Activated B cell treated with CpG ODN at 0.5 μM for 24 hours (primary cell): ENCODE measurements at places on chromosomes 5 and 9. TPM values are rescaled to one million over a fixed set of nuclear protein-coding genes. Genes with fewer than 3 reads are reported as not detected.

The DELE1 gene
- 95.0 and 114 TPM in 2 replicates for total RNA-seq

The ALDH7A1 gene
- 0.95 and 1.8 TPM in 2 replicates for total RNA-seq

The TLX3 gene
- not detected in 2 replicates for total RNA-seq

The SPINK13 gene
- total RNA-seq: not detected in 2 replicates

The MYOZ3 gene
- 0.18 TPM in 1 of 2 replicates, not detected in the other for total RNA-seq

The MACROH2A1 gene
- 115 and 125 TPM in 2 replicates for total RNA-seq

The PHF24 gene
- total RNA-seq: 0.13 TPM in 1 of 2 replicates, not detected in the other

The CBY3 gene
- total RNA-seq: not detected in 2 replicates

GRCh38 chr5:41435276-41435675, 75.1 kb downstream of the PLCXD3 start:
- H3K27ac ChIP-seq: no peak overlapping the region
- H3K4me1 ChIP-seq: no peaks in the 10 kb centered on the region
- no peak for DNase-seq
- no peak overlapping the region for H3K4me3 ChIP-seq

GRCh38 chr5:31048282-31049270, 144.9 kb upstream of the CDH6 start:
- no peak for DNase-seq
- H3K27me3 ChIP-seq: no peaks in the 10 kb centered on the region
- no peak overlapping the region for H3K4me3 ChIP-seq
- H3K4me1 ChIP-seq: no peaks in the 10 kb centered on the region
- no peak overlapping the region for H3K27ac ChIP-seq

- DNase-seq: no peak
- peak overlapping the region; percentile 33 for H3K27ac ChIP-seq
- peak overlapping the region; percentile 50 for H3K4me3 ChIP-seq
- no peaks in the 10 kb centered on the region for H3K27me3 ChIP-seq
- H3K4me1 ChIP-seq: peaks cover 72% of the 10 kb centered on the region
- H3K36me3 ChIP-seq: no peaks in the 10 kb centered on the region
These were observed 576.2 kb upstream of the CLINT1 start for GRCh38 chr5:158435161-158435616.

- no peaks in the 10 kb centered on the region for H3K27me3 ChIP-seq
- no peak for DNase-seq
- H3K4me3 ChIP-seq: no peak overlapping the region
These were observed 116.5 kb downstream of the GDNF start for GRCh38 chr5:37723162-37723961.

GRCh38 chr5:74393943-74394342, 246.6 kb downstream of the ENC1 start:
- H3K27ac ChIP-seq: no peak overlapping the region
- no peaks in the 10 kb centered on the region for H3K4me1 ChIP-seq
- no peaks in the 10 kb centered on the region for H3K27me3 ChIP-seq
- no peaks in the 10 kb centered on the region for H3K36me3 ChIP-seq

DNA sequence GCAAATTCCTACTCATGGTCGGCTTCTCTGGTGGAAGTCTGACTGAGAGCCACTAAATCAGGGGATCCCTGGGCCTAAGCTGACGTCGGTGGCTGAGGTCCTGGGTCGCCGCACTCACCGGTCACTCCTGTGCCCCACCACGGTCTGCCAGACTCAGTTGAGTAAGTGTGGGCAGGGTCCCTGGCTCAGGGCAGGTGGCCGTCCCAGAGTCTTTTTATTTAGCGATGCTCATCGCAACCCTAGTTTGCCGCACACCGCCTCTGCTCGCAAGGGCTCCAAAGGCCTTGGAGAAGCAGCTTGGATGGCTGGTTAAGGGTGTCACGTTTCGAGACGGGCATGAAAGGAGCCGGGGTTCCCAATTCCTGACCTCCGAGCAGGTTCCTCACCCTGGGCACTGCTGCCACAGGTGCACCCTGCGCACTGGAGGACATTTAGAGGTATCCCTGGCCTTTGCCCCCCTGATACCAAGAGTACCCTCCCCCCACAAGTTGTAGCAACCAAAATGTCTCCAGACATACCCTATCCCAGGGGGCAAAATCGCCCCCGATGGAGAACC, 59.9 kb downstream of the NSUN2 start:
- H3K4me3 ChIP-seq: no peak overlapping the region
- peaks cover 9% of the 10 kb centered on the region for H3K27me3 ChIP-seq
- no peak for DNase-seq
- no peaks in the 10 kb centered on the region for H3K4me1 ChIP-seq

- H3K4me1 ChIP-seq: peaks cover 48% of the 10 kb centered on the region
- peak overlapping the region; percentile 85 for H3K4me3 ChIP-seq
- peak; percentile 40 for DNase-seq
These were observed 644 bp downstream of the BRD3 start for GRCh38 chr9:134066913-134067851.

DNA sequence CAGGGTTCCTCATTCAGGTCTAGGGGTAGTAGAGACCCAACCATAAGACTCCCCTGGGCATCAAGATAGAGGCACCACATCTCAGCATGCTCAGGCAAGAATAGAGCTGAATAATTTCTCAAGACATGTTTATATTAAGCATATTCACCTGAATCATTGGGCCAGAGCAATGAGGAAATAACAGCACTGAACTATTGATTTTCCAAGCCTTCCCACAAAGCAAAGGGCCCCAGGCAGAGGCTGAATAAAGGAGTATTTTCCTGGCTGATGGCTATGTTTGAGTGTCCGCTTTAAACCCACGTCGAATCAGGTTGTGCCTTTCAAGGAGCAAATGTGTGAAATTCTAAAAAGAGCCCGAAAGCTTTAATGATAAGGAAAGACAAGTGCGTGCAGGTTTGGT, 129.2 kb downstream of the HSD17B3 start:
- no peak for DNase-seq
- H3K4me3 ChIP-seq: no peak overlapping the region
- no peaks in the 10 kb centered on the region for H3K4me1 ChIP-seq
- H3K36me3 ChIP-seq: no peaks in the 10 kb centered on the region
- H3K27ac ChIP-seq: no peak overlapping the region

DNA sequence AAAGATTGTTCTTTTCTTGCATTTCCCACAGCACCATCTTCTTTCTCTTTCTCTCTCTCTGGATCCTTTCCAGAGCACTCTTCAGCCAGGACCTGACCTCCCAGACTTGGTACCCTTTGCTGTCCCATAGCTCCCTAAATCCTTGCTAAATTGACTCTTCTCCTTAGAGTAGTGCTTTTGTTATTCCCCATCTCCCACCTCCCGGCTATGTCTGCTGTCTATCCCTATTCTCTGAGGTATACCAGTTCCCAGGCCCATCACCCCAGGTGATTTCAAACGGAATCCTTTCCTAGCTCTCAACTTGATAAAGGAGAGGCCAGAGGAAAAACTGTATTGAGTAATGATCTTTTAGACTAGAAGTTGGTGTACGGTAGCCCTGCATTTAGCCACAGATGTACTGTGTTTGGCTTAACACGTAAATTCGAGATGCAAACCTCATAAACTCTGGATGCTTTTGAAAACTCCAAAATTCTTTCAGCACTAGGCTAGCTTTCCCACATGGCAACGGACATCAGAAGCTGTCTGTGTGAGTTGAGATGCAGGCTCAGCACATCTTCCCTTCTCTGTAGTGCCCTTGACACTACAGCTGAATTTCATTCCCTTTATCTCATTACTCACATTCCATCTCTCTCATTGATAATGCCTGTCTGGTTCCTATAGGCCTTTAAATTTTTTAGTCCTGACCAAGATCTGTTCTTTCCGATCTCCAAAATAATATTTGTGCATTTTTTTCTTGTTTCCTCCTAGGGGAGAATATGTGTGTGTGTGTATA, 320.8 kb upstream of the ITGA1 start:
- no peak for DNase-seq
- H3K27ac ChIP-seq: no peak overlapping the region
- no peaks in the 10 kb centered on the region for H3K4me1 ChIP-seq
- no peaks in the 10 kb centered on the region for H3K36me3 ChIP-seq
- no peaks in the 10 kb centered on the region for H3K27me3 ChIP-seq
- no peak overlapping the region for H3K4me3 ChIP-seq

DNA sequence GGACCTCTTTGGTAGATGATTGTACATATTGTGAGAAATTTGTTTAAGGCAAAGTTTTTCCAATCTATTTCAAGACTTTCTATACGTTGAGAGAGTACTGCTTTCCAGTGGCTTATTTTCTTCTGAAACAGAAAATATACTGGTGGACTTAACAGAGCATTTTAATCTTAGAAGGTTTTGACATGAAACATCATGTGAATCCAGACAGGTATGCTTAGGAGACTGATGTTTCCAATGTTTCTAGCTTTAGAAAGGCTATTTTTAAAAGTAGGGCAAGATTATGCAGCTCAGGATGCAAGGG, 71.0 kb downstream of the PIK3R1 start:
- H3K27me3 ChIP-seq: no peaks in the 10 kb centered on the region
- H3K4me1 ChIP-seq: peaks cover 41% of the 10 kb centered on the region
- DNase-seq: no peak
- peaks cover 39% of the 10 kb centered on the region for H3K36me3 ChIP-seq
- H3K27ac ChIP-seq: no peak overlapping the region
- H3K4me3 ChIP-seq: no peak overlapping the region

GRCh38 chr9:36319183-36319582, 60.9 kb upstream of the GNE start:
- no peak overlapping the region for H3K4me3 ChIP-seq
- no peak for DNase-seq
- H3K4me1 ChIP-seq: no peaks in the 10 kb centered on the region
- H3K36me3 ChIP-seq: no peaks in the 10 kb centered on the region
- H3K27me3 ChIP-seq: peaks cover 6% of the 10 kb centered on the region

- peak overlapping the region; percentile 97 for H3K27ac ChIP-seq
- no peak for DNase-seq
- peaks cover 41% of the 10 kb centered on the region for H3K4me1 ChIP-seq
- H3K36me3 ChIP-seq: peaks cover 15% of the 10 kb centered on the region
These were observed 639 bp downstream of the INVS start for GRCh38 chr9:100099722-100100042.

GRCh38 chr9:21729648-21730047, 72.8 kb upstream of the MTAP start:
- DNase-seq: no peak
- H3K4me3 ChIP-seq: no peak overlapping the region
- peaks cover 10% of the 10 kb centered on the region for H3K27me3 ChIP-seq
- H3K36me3 ChIP-seq: no peaks in the 10 kb centered on the region

GRCh38 chr9:13568405-13568804, 288.9 kb upstream of the MPDZ start:
- no peaks in the 10 kb centered on the region for H3K36me3 ChIP-seq
- peaks cover 5% of the 10 kb centered on the region for H3K4me1 ChIP-seq
- no peak overlapping the region for H3K27ac ChIP-seq
- peaks cover 5% of the 10 kb centered on the region for H3K27me3 ChIP-seq

DNA sequence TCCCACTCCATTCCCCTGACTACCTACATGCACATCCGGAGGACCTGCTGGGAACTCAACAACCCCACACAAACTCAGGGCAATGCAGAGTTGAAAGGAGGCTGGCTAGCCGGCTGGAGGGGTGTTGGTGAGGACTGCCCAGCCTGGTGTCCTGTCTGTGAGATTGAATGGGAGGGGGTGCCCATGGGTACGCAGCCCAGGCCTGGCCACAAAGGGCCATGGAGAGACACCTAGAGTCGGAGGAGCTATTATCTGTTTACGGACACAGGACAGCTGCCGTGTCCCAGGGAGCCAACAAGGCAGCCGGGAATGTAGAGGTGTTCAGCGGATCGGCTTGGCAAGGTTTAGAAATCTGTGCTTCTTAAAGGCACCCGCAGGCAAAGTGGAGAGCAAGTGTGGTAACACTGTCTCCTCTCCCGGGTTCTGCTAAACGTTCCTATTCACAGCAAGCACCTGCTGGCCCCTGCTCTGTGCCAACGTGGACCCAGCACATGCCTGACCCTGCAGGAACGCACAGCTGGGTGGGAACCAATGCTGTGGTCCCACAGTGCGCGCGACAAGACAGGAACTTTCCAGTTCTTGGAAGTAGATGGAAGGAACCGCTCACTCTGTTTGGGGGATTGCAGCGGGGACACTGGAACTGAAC, 166.7 kb downstream of the DAB2IP start:
- DNase-seq: no peak
- no peak overlapping the region for H3K27ac ChIP-seq
- H3K4me1 ChIP-seq: peaks cover 10% of the 10 kb centered on the region
- H3K27me3 ChIP-seq: peaks cover 7% of the 10 kb centered on the region
- H3K36me3 ChIP-seq: no peaks in the 10 kb centered on the region
- no peak overlapping the region for H3K4me3 ChIP-seq

DNA sequence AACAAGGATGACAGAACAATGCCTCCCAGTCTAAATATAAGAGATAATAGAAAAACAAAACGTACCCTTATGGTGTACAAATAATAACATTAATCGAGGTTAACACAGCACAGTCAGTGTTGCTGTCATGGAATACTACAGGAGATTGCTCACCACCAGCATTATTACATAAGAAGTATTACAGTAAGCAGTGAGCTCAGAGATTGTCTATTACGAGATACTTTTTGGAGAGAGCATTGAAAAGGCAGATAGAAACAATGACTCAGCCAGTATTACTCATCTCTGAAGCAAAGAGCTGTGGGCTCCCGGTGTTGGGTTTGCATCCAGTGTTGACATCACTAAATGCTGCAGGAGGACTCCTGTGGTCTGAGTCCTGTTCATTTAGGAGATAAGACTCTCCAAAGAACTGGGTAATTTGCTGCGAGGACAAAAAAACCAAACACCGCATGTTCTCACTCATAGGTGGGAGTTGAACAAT, 191.9 kb upstream of the SEMA6A start:
- no peak for DNase-seq
- no peaks in the 10 kb centered on the region for H3K4me1 ChIP-seq
- H3K4me3 ChIP-seq: no peak overlapping the region
- H3K36me3 ChIP-seq: no peaks in the 10 kb centered on the region
- H3K27me3 ChIP-seq: no peaks in the 10 kb centered on the region

DNA sequence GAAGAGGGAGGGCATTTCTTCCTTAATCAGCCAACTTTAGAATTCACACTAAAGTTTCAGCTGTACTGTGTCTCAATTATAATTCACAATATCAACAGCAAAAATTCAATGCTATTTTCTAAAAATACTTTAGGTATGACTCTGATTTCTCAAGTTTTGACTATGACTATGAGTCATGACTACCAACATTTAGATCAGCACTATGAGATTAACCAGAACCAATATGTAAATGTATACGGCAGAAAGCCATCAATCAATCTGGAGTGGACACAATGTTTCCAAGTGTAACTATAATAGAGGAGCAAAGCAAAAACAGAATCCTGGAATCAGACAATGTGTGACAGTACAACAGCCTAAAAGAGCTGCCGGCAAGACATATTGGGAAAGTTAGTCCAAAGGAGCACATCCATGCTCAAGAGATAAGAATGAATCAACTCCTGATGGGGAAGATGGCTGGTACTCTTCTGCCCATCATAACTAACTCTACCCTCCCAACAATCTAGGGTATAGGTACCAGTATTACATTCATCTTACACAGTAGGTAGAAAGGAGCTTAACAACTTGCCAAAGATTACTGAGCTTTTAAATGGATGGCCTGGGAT, 294.4 kb downstream of the SEMA5A start:
- H3K27ac ChIP-seq: no peak overlapping the region
- H3K27me3 ChIP-seq: no peaks in the 10 kb centered on the region
- H3K36me3 ChIP-seq: no peaks in the 10 kb centered on the region
- DNase-seq: no peak
